ENCODE measurements at places on chromosomes 2 and 18.

DNA sequence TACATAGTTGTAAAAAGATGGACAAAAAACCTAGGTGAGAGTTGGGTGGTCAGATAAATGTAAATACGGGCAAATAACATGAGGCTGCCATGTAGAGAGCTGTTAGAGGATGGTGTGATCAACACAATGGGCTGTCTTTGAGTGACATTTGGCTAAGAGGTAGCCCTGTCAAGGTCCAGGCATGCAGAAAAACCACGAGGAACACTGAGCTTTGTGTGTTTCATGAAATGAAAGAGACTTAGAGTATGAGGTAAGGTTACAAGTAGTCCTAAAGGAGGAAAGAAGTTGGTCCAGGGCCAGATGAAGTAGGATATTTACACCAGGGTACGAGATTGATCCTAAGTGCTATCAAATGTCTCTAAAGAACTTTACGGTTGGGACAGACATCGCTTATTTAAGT is 160.9 kb downstream of the RDH14 start:
- no peak for DNase-seq

DNA sequence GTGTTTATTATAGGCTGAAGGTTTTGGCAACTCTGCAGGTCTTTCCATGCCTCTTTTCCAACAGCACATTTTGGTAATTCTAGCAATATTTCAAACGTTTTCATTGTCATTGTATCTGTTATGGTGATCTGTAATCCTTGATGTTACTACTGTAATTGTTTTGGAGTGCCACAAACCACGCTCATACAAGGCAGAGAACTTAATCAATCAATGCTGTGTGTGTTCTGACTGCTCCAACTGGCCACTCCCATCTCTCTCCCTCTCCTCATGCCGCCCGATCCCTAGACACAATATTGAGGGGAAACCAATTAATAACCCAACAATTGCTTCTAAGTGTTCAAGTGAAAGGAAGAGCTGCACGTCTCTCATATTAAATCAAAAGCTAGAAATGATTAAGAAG is 32.9 kb downstream of the HDLBP start:
- DNase-seq: no peak

- DNase-seq: no peak
Observed at GRCh38 chr18:3906116-3906750, 456.3 kb downstream of the TGIF1 start.

GRCh38 chr2:197268786-197269584 is 41.6 kb downstream of the ANKRD44 start:
- DNase-seq: no peak

- no peak for DNase-seq
Observed at GRCh38 chr2:8282858-8283252, 399.0 kb upstream of the ID2 start.

DNA sequence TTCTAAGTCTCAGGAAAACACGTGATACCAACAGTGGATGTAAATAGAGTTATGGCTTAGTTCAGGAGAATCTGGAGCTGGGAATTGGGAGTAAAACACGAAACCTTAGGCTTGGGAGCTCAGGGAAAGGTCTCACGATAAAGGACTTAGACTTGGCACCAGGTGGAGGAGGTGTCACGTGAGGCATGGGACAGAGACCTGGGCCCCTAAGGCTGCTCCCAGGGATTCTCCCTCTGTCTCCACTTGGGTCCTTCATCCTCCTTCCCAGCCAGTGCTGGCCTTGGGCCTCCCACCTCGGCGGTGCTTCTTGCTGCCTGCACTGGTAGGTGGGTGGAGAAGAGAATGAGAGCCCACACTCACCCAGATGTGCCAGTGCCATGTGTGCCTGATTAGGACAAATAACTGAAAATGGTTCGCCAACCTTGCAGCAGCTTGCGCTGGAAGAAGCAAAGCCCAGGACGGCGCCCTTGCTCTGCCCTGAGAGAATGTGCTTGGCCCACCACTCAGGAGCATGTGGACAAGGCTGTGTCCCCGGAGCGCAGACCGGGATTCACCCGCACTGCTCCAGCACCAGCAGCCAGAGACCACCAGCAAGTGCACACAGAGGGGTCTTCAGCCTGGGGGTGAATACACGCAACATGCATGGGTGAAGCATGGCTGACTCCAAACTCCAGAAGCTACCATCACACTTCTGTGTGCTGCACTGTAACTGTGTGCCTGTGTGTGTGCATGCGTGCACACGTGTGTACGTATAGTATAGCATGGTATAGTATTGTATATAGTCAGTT is 48.1 kb downstream of the PSMG2 start:
- DNase-seq: no peak
